Type B pancreatic cell (in vitro differentiated cells): ENCODE measurements at places on chromosomes 1 and 21.

- DNase-seq: no peak
- no peak overlapping the region for H3K4me3 ChIP-seq
- H3K36me3 ChIP-seq: no peaks in the 10 kb centered on the region
- H3K27me3 ChIP-seq: no peaks in the 10 kb centered on the region
- H3K27ac ChIP-seq: no peak overlapping the region
Observed at GRCh38 chr1:54095546-54096226, 42.3 kb downstream of the TCEANC2 start.

DNA sequence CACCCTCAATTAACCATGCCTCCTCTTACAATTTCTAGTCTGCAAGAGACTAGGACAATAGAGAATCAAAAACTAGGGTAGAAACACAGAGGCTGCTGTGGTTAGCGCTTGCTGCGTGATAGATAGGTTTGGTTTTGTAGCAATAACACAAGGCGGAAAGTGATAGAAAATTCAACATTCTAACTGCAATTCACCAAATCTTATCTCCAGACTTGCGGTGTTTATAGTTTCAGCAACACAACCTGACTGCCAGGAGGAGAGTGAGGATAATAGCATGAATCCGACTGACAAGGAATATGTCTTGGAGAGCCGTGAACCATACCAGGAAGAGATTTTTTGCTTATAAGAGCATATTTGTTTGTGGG lies 30.7 kb upstream of the IFNAR2 start:
- no peaks in the 10 kb centered on the region for H3K36me3 ChIP-seq
- H3K4me3 ChIP-seq: no peak overlapping the region
- no peak overlapping the region for H3K27ac ChIP-seq
- no peak for DNase-seq
- peaks cover 33% of the 10 kb centered on the region for H3K27me3 ChIP-seq

GRCh38 chr1:164785841-164786534 lies 227.0 kb downstream of the PBX1 start:
- H3K27ac ChIP-seq: peak overlapping the region; percentile 97
- no peaks in the 10 kb centered on the region for H3K27me3 ChIP-seq
- peaks cover 75% of the 10 kb centered on the region for H3K4me1 ChIP-seq
- peak overlapping the region; percentile 76 for H3K4me3 ChIP-seq

- H3K27ac ChIP-seq: peak overlapping the region; percentile 15
- DNase-seq: no peak
- H3K36me3 ChIP-seq: peaks cover under 1% of the 10 kb centered on the region
Observed at GRCh38 chr21:31424058-31424457, 80.0 kb upstream of the TIAM1 start.

- H3K27ac ChIP-seq: peak overlapping the region; percentile 89
- H3K36me3 ChIP-seq: no peaks in the 10 kb centered on the region
- H3K4me1 ChIP-seq: peaks cover 8% of the 10 kb centered on the region
- DNase-seq: no peak
Observed at GRCh38 chr1:2411801-2412394, 466 bp downstream of the PEX10 start.

DNA sequence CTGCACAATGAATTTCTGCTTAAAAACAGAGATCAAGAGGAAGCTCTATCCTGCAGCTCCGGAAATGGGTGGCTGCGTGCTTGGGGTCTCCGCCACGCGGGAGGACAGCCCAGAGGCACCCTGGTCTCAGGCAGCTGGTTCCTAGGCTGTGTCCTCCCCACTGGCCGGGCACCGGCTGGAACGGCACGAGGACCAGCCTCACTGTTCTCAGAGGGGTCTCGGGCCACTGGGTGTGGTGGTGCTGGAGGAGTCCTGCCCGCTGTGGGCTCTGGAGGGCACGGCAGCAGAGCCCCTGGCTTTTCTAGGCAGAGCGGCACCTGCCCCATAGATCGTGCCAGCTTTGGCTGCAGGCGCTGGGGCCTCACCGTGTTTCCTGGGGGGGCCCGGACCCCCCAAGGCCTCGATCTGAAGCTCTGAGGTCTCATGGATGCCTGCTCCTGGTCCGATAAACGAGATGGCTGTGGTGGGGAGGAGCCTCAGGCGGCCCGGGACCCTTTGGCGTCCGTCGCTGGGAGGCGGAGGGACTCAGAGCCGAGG lies 8.2 kb upstream of the RNF223 start:
- no peaks in the 10 kb centered on the region for H3K4me1 ChIP-seq
- H3K27me3 ChIP-seq: no peaks in the 10 kb centered on the region
- H3K27ac ChIP-seq: no peak overlapping the region
- no peaks in the 10 kb centered on the region for H3K36me3 ChIP-seq
- H3K4me3 ChIP-seq: no peak overlapping the region
- DNase-seq: peak; percentile 67

- no peak overlapping the region for H3K27ac ChIP-seq
- H3K4me3 ChIP-seq: no peak overlapping the region
- H3K27me3 ChIP-seq: peaks cover 4% of the 10 kb centered on the region
Observed at GRCh38 chr1:38534473-38534823, 325.1 kb downstream of the RRAGC start.

GRCh38 chr1:77316966-77317365 lies 35.1 kb downstream of the AK5 start:
- DNase-seq: no peak
- no peaks in the 10 kb centered on the region for H3K4me1 ChIP-seq
- no peaks in the 10 kb centered on the region for H3K27me3 ChIP-seq
- H3K4me3 ChIP-seq: no peak overlapping the region
- no peaks in the 10 kb centered on the region for H3K36me3 ChIP-seq

DNA sequence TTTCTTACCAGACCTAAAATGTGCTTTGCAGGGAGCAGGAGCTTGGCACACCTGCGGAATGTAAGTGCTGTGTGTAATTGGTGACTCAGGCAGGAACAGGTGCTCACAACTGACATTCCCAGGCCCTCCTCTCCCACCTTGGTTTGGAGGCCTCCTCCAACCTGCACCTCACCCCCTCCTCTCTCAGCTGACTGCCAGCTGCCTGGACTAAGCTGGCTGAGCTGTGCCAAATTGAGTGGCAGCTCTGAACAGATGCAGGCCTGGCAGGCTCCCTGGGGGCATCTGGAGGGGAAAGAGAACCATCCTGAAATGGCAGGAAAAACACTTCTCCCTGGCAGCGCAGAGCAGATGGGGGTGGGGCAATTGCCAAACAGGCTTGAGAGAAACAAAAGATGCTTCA lies 91.7 kb upstream of the PGBD5 start:
- H3K4me3 ChIP-seq: no peak overlapping the region
- H3K27me3 ChIP-seq: peaks cover 11% of the 10 kb centered on the region
- H3K36me3 ChIP-seq: no peaks in the 10 kb centered on the region
- peaks cover 8% of the 10 kb centered on the region for H3K4me1 ChIP-seq

- no peak for DNase-seq
- no peak overlapping the region for H3K27ac ChIP-seq
Observed at GRCh38 chr1:16094453-16095158, 21.2 kb upstream of the FAM131C start.

- H3K27me3 ChIP-seq: peaks cover 13% of the 10 kb centered on the region
- no peak overlapping the region for H3K4me3 ChIP-seq
- no peak overlapping the region for H3K27ac ChIP-seq
- peaks cover 6% of the 10 kb centered on the region for H3K4me1 ChIP-seq
- no peak for DNase-seq
- no peaks in the 10 kb centered on the region for H3K36me3 ChIP-seq
Observed at GRCh38 chr1:177307771-177308170, 137.0 kb downstream of the BRINP2 start.

DNA sequence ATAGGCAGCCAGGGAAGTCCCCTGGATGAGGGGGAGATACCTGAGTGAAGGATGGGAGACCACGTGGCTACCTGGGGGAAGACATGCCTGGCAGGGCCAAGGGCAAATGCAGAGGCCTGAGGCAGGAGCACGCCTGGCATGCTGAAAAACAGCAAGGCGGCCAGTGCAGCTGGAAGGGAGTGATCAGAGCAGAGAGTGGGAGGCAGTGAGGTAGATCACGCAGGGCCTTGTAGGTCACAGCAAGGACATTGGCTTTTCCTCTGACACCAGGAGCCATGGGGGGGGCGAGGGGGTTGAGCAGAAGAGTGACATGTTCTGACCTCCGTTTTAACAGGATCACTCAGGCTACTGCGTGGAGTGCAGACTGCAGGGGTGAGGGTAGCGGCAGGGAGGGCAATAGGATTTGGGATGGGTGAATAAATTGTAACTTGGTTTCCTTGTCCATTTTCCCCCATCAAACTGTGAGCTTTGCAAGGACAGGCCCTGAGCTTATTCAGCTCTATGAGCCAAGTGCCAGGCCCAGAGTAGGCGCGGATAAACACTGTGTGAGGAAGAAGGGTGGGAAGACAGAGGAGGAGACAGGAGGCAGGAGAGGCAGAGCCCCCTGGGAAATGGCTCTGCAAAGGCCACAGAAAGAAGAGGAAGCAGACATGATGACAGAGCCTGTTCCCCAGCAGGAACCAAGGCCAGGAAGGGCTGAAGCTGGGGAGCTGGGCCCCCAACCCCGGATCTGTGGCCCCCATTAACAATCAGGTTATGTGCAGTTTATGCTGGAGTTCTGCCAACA lies 16.6 kb downstream of the IFI6 start:
- peaks cover 34% of the 10 kb centered on the region for H3K4me1 ChIP-seq
- H3K4me3 ChIP-seq: peak overlapping the region; percentile 38
- H3K36me3 ChIP-seq: no peaks in the 10 kb centered on the region
- no peaks in the 10 kb centered on the region for H3K27me3 ChIP-seq

- no peak overlapping the region for H3K27ac ChIP-seq
- no peak for DNase-seq
- H3K27me3 ChIP-seq: no peaks in the 10 kb centered on the region
- no peaks in the 10 kb centered on the region for H3K4me1 ChIP-seq
- no peak overlapping the region for H3K4me3 ChIP-seq
Observed at GRCh38 chr1:62209931-62210595, 15.4 kb downstream of the L1TD1 start.

DNA sequence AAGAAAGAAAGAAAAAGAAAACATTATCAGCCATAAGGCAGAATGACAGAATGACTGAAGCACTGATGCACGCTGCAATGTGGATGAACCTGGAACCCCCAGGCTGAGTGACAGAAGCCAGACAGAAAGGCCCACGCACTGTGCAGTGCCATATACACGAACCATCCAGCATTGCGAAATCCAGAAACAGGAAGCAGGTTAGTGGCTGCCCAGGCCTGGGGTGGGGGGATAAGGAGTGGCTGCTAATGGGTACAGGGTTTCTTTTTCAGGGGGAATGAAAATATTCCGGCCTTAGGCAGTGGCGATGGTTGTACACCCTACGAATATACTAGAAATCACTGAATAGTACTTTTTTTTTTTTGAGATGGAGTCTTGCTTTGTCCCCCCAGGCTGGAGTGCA lies 57.0 kb downstream of the CHD5 start:
- DNase-seq: no peak
- H3K4me3 ChIP-seq: no peak overlapping the region
- H3K27ac ChIP-seq: no peak overlapping the region

GRCh38 chr1:238214449-238214848 lies 323.7 kb upstream of the ZP4 start:
- no peak overlapping the region for H3K4me3 ChIP-seq
- H3K27me3 ChIP-seq: peaks cover 3% of the 10 kb centered on the region
- DNase-seq: no peak
- no peaks in the 10 kb centered on the region for H3K4me1 ChIP-seq

DNA sequence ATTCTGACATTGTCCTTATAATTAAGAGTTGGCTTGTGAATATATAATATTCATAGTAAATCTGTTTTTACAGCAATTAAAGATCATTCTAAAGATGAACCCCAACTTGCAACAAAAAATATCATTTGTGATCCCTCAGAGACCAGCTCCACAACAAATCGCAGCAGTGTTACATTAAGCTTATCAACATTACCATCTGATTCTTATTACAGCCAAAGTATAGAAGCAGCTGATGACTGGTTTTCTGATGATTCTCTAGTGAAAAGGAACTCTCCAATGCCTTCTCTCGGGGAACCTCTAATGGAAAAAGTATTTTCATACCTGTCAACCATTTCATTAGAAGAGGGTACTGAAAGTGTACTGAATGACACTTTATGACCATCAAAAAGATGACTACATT lies 45.4 kb downstream of the C1orf185 start:
- H3K27me3 ChIP-seq: peaks cover 3% of the 10 kb centered on the region
- H3K36me3 ChIP-seq: no peaks in the 10 kb centered on the region
- H3K27ac ChIP-seq: no peak overlapping the region
- H3K4me3 ChIP-seq: no peak overlapping the region

- no peak overlapping the region for H3K27ac ChIP-seq
- peaks cover 15% of the 10 kb centered on the region for H3K36me3 ChIP-seq
- H3K27me3 ChIP-seq: no peaks in the 10 kb centered on the region
Observed at GRCh38 chr1:224381880-224382548, 25.3 kb downstream of the CNIH4 start.

- peaks cover 4% of the 10 kb centered on the region for H3K27me3 ChIP-seq
- peaks cover 7% of the 10 kb centered on the region for H3K36me3 ChIP-seq
- DNase-seq: no peak
- H3K27ac ChIP-seq: no peak overlapping the region
- no peak overlapping the region for H3K4me3 ChIP-seq
Observed at GRCh38 chr1:8031176-8031785, 5.2 kb upstream of the ERRFI1 start.

DNA sequence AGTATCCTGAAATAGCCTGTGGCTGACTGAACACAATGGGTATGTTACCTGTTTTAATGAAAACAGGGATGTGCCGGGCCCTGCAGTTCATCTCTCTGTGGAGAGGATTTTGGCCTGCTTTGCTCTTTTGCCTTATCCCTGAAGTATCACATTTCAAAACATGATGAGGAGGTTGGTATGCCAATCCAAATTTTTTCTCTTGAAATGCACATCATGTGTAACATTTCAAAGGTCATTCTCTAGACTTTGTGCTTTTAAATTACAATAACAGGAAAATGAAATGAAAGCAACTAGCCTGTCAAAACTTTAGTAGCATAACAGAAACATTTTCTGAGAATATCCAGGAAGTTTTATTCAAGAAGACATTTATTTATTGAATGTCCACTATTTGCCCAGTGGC lies 118.9 kb downstream of the SLC44A5 start:
- peaks cover 7% of the 10 kb centered on the region for H3K4me1 ChIP-seq
- no peaks in the 10 kb centered on the region for H3K36me3 ChIP-seq
- H3K27ac ChIP-seq: no peak overlapping the region

DNA sequence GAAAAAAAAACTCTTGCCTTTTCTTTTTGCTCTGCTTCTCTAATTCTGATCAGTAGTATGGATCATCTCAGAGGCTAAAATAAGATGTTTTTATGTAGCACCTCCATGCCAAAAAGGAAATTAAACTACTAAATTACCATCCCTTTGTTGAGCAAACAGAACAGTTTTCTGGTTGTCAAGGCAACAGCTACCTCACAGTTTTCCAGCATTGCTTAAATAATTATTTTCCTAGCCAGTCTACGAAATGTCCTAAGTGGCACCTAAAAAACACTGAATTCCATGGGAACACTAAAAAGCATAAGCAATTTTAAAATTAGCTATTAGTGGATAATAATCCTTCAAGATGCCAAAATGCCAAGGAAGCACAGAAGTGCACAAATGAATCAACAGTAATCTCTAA lies 61.7 kb downstream of the ARID4B start:
- no peak overlapping the region for H3K4me3 ChIP-seq
- H3K27me3 ChIP-seq: no peaks in the 10 kb centered on the region

- peaks cover 4% of the 10 kb centered on the region for H3K4me1 ChIP-seq
- no peaks in the 10 kb centered on the region for H3K36me3 ChIP-seq
- no peak overlapping the region for H3K4me3 ChIP-seq
- H3K27me3 ChIP-seq: peaks cover 13% of the 10 kb centered on the region
- DNase-seq: no peak
Observed at GRCh38 chr1:57637155-57637554, 213.3 kb upstream of the DAB1 start.

- peaks cover 61% of the 10 kb centered on the region for H3K36me3 ChIP-seq
- H3K4me3 ChIP-seq: no peak overlapping the region
- H3K4me1 ChIP-seq: peaks cover 26% of the 10 kb centered on the region
- peak overlapping the region; percentile 83 for H3K27ac ChIP-seq
- no peak for DNase-seq
- H3K27me3 ChIP-seq: no peaks in the 10 kb centered on the region
Observed at GRCh38 chr1:232978091-232978634, 27.8 kb downstream of the NTPCR start.

GRCh38 chr1:206050655-206051235 lies 2.2 kb upstream of the RHEX start:
- no peak overlapping the region for H3K4me3 ChIP-seq
- no peaks in the 10 kb centered on the region for H3K36me3 ChIP-seq
- peaks cover 4% of the 10 kb centered on the region for H3K27me3 ChIP-seq
- peaks cover 5% of the 10 kb centered on the region for H3K4me1 ChIP-seq
- DNase-seq: no peak
